ENCODE measurements at places on chromosomes 11 and 22.
A peak's percentile ranks its signal among the peaks of the same experiment; 100 is the strongest.

DNA sequence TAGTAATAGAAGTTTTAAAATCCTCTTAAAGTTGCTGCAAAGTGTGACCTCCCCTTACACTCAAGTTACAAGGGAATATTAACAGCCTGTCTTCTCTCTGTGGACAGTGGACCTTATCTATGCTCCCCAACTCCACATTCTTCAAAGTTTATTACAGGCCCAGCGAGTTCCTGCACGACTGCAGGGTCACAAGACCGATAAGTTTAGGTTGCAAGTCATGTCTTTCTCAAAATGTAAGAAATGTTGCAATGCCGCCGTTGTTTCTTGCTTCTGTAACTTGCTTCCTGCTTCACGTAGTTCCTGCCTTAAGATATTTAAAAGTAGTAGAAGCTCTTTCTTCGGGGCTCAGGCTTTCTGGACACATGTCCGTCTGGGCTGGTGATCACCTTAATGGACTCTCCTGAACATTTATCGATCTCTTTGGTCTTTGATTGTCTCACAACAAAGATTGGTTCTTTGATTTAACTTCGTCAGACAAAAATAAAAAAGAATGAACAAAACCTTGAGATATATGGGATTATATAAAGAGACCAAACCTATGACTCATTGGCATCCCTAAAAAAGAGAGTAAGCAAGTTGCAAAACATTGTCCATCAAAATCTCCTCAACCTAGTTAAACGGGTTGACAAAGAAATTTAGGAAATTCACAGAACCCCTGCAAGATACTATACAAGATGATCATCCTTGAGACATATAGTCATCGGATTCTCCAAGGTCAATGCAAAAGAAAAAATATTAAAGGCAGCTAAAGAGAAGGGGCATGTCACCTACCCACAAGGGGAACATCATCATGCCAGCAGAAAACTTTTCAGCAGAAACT lies 45.4 kb upstream of the GLYAT start:
- DNase-seq = no peak

DNA sequence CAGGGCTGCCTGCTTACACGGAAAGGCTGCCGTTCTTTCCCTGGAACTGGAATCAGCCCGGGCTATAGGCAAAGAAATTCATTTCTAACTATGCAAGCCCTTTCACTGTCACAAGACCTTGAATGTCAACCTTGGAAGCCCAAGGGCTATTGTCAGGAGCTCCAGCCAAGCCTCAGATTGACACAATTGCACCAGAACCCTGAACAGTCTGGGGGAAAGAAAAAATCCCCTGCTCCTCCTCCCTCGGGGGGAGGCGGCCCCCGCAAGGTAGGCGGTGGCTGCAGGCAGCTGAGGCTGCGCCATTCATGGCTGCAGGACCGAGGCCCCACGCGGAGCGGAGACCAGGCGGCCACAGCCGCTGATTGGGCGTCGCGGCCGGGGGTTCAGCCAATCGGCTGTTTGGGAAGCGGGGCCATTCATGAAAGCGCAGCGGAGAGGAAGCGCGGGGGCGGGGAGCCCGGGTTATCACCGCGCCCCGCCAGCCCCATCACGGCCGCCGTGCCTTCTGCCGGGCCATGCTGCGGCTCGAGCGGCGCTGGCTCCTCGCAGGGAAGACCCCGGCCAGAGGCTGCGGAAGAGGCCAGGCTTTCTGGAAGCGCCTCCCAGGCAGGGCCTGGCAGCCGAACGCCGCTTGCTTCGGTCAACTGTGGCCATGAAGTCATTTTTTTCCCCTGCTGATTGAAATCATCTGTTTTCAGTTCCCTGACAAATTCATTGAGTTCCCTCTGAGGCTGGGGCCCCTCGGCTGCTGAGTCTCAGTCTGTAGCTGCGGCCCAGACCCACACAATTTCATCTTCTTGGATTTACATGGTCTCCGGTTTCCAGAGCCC lies 38.1 kb upstream of the LINC01488 start:
- peak; percentile 82 for DNase-seq

GRCh38 chr11:132937016-132937415 lies 595.3 kb downstream of the OPCML start:
- DNase-seq = no peak

GRCh38 chr22:36846271-36846670 lies 14.5 kb upstream of the NCF4 start:
- no peak for DNase-seq

DNA sequence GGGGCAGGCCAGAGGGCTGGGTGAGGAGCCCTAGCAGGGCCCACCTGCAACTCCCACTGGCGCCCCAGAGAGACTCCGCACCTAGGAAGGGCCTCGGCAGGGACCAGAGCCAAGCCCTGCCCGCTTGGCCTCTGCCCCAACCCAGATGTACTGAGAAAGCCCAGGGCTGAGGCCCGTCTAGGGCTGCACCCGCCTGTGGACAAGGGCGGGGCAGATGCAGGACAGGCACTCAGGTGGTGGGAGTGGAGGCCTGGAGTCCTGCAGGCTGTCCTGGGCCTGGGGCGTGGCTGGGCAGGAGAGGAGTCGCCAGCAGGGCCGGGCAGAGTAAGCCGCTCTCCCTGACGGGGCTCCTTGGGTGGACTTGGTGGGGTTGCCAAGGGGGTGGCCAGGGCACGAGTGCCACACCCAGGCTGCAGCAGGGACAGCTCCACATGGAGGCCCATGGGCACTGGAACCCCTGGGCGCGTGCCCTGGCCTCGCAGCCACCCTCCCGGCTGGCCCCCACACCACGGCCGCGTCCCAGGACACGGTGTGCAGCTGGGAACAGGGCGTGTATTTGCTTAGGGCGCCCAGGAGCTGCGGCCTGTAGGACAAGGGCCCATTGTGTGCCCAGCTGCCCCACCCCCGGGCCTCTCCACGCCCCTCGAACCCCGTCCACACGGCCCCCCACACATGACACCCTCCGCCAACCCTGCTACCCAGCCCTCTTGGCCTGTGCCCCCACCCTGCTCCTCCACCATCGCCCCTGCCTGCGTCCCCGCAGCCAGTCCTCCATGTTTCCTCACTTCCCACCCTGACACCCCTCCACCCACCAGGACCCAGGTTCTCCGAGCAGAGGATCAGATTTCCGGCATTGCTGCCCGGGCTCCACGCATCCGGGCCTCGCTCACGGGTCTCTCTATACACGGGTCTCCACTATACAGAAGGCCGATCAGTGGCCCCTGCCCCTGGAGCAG lies 11.3 kb upstream of the PIM3 start:
- no peak for DNase-seq

DNA sequence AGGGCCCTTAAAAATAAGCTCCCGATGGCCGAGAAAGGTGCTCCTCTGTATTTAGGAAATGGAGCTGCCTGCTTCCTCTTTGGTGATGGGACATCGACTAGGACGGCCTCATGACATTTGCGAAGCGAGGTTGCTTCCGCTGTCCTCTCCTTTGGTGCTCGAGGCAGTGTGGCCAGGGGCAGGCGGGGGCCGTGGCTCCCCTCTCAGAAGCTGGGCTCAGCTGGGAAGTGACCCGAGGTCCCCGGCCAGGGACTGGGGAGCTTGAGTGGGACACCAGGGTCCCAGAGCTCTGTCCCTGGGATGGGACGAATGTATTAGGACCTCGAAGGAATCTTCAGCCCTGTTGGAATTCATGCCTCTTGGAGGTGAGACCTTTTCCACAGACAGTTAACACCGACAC lies 151.1 kb downstream of the CTTN start:
- no peak for DNase-seq

GRCh38 chr22:35835267-35835997 lies 117.8 kb downstream of the APOL5 start:
- DNase-seq = no peak

GRCh38 chr22:28402539-28402938 lies 277.1 kb downstream of the TTC28 start:
- DNase-seq = no peak

GRCh38 chr11:86765203-86765602 lies 35.1 kb upstream of the PRSS23 start:
- no peak for DNase-seq

- no peak for DNase-seq
Measured at GRCh38 chr11:73980001-73980961, 2.4 kb downstream of the UCP2 start.

DNA sequence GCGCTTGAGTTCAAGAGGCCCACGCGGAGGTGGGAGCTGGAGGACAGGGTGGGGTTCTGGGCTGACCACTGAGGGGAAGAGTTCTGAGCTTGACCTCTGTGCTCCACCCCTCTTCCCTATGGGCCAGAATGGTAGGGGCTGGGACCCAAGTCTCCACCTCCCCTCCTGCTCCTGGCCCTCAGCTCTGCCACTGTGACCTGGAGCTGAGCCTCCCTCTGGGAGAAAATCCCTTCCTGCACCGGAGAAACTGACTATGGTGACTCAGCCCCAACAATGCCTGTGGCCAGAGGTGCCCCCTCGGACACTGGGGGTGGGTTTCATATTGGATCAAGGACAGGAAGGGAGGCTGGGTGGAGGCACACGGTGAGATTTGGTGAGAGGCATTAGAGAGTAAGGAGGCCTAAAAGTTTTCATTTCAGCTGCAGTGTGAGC lies 23.0 kb downstream of the RELT start:
- DNase-seq = no peak

- DNase-seq = no peak
Measured at GRCh38 chr11:68709062-68709461, 24.7 kb downstream of the GAL start.

- no peak for DNase-seq
Measured at GRCh38 chr11:133902506-133902905, 54.3 kb downstream of the IGSF9B start.

DNA sequence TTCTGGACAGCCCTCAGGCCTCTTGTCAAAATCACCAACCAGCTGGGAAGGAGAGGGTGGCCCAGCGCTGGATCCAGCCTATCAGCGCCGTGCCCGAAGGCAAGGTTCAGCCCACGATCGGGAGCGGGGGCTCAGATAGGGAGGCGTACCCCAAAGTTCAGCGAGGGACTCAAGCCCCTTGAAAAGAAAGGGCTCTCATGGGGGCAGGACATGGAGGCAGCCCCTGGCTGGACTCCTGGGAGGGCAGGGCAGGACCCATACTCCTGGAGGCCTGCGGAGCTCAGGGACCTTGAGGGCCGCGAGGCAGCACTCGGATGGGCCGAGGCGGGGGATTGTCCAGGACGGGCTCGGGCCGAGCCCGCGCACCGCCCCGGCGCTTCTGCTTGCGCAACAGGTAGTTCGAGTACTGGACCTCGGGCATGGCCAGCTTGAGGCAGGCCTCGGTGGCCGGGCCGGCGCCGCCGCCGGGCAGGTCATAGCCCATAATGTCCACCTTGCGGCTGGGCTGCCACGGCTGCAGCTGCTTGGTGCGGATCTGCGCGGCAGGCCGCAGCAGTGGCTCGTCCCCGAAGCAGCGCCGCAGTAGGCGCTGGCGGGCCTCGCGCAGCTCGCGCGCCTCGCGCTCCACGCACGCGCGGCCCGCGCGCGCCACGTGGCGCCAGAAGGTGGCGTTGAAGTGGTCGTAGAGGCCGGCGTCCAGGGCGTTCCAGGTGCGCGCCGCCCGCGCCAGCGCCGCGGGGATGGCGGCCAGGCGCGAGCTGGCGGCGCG lies 6.5 kb downstream of the GAL3ST3 start:
- no peak for DNase-seq

GRCh38 chr11:131857246-131857645 lies 486.8 kb downstream of the NTM start:
- no peak for DNase-seq

DNA sequence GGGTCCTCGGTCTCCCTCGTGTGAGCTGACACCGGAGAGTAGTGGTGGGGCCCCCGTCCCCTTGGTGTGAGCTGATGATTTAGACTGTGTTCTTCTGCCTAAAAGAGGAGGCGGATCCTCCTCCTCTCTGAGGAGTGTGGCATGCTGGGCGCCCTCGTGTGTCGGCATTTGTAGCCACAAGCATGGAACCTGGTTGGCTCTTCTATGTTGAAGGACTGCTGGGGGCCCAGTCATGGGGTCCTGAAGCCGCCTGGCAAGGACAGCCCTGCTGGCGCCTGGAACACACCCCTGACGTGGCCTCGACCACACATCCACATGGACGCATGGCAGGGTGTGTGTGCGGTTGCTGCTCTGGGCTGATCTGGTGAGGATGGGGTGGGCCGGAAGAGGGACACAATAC lies 50.2 kb downstream of the AP2A2 start:
- DNase-seq = no peak

- no peak for DNase-seq
Measured at GRCh38 chr11:13376838-13377237, 86.2 kb downstream of the BTBD10 start.

DNA sequence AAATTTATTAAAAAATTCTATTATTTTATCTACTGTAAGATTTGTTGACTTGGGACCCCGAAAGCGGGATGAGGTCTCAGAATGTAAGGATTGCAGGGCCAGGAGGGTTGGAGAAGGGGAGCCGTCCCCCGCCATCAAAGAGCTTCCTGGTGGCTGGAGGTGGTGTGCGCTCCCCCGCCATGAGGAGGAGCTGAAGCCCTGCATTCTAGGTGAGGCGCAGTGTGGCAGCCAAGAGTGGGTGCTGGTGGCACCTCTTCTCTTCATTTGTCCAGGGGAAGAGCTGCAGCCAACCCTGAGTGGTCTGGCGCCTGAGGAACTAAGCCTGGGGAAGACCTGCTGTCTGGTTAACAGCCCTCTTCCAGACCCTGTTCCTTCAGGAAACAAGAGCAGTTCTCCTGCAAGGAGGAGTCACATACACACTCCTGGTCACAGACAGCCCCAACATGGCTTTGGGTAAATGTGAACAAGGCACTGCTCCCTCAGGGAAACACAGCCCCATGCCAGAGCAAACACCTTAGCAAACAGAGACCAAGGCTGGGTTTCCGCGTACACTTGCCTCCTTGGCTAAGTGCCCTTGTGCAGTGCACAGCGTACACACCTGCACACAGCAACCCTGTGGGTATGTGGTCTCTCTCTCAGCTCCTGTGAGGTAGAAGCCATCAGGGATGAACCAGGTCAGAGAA lies 17.3 kb downstream of the RTN4RL2 start:
- no peak for DNase-seq

GRCh38 chr11:3204141-3205015 lies 14.2 kb downstream of the MRGPRG start:
- no peak for DNase-seq

- DNase-seq = no peak
Measured at GRCh38 chr22:43232445-43232844, 45.5 kb upstream of the TTLL12 start.

GRCh38 chr11:28142724-28143123 lies 34.5 kb downstream of the METTL15 start:
- no peak for DNase-seq

All from globus pallidus (tissue), 1 donor.